ENCODE measurements at places on chromosomes 2 and 18.

- no peak for DNase-seq
Observed at GRCh38 chr2:220871909-220872308, 700.2 kb downstream of the EPHA4 start.

DNA sequence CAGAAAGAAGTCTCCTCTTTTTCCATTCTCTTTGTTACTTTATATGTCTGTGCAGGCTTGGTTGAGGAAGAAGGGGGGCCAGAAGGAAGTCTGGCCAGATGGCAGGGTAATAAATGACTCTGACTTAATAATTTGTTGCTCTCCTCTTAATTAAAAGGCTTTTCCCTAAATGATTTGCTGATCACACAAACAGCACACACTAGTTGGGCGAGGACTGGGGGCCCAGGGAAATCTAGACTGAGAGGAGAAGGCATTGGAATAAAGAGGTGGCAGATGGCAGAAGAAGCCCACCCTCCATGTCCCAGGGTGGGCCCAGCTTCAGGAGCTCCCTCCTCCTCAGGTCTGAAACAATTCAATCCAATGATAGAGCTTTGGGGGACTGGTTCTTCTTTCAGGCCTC lies 12.7 kb upstream of the SMARCAL1 start:
- DNase-seq = no peak

DNA sequence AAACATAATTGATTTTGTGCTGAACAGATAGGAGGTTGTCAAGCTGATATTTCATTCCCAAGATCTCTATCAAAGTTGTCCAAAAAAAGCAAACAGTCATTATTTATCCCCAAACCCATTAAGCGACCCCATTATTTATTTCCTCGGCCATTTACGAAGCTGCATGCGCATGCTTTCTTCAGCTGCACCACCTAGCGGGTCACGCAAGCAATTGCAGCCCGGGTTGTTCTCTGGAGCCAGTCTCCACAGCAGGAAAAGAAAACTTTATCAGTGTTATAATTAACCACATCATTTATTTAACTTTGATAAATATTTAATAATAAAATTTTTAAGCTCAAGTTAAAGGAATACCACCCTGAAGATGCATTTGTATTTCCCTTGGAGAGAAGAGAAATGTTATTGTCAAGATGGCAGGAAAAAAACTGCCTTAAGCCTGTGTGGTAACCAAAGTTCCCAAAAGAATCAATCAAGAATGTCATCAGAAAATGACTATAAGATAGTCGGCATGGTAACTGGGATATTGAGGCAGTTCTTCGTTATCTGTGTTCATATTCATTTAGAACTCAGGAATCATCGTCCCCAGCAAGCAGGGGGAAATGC lies 304.7 kb downstream of the FBXO15 start:
- no peak for DNase-seq

GRCh38 chr2:175168564-175168945 lies 552 bp upstream of the ATF2 start:
- no peak for DNase-seq

GRCh38 chr18:8326763-8327394 lies 282.4 kb upstream of the RAB12 start:
- no peak for DNase-seq

- no peak for DNase-seq
Observed at GRCh38 chr2:196887431-196887830, 39.1 kb downstream of the PGAP1 start.

DNA sequence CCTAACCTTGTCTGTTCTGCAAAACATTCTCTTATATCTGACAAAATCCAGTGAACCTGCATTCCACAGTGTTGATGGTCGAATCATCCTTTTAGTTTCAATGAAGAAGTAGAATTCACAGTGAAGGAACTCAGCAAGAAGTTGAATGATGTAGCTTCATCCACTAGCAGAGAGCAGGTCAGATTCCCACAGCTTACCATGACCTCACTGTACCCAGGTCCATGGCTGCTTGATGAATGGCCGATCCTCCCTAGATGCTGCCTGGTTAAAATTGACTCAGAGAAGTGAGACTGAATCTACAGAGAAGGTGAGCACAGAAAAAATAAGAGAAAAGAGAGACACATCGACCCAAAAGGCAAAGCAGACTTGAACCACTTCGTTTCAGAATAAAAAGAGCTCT lies 906.0 kb upstream of the CHAC2 start:
- no peak for DNase-seq

- no peak for DNase-seq
Observed at GRCh38 chr2:183519371-183520056, 395.3 kb downstream of the NUP35 start.

DNA sequence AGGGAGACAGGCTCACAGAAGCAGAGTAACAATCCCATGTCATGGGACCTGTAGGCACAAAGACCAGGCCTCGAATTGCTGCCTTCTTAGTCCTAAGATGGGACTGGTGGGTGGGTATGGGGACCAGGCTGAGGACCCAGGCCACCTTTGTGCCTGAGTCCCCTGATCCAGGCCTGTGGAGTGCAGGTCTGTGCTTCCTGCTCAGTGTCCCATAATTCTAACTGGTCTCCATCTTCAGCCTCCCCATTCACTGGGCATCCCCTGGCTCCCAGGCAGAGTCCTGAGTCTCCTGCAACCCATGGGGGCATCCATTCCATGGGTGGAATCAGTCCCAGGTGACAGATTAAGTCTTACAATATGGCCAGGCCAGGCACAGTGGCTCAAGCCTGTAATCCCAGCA lies 83.9 kb downstream of the SMAD7 start:
- no peak for DNase-seq

- no peak for DNase-seq
Observed at GRCh38 chr2:169047256-169048250, 16.4 kb upstream of the ABCB11 start.

DNA sequence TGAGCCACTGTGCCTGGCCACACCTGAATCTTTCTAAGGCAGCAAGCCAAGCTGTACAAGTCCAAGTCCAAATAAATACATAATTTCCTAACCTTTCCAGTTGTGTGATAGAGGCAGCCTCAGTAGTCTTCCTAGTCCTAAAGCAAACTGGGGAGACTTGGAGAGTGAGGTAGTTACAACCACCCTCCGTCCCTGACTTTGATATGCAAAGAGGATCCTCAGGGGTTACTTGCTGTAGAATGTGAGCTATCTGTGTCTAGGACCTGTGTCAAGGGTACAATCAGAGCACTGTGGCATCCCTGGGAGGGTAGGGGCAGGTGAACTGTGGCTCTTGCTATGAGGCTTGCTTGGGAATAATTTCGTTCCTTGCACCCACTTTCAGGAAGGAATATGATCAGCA lies 28.3 kb upstream of the KCNG3 start:
- no peak for DNase-seq

GRCh38 chr2:205637779-205638503 lies 44.4 kb upstream of the NRP2 start:
- DNase-seq = no peak

GRCh38 chr2:168430431-168430830 lies 25.6 kb upstream of the CERS6 start:
- no peak for DNase-seq

DNA sequence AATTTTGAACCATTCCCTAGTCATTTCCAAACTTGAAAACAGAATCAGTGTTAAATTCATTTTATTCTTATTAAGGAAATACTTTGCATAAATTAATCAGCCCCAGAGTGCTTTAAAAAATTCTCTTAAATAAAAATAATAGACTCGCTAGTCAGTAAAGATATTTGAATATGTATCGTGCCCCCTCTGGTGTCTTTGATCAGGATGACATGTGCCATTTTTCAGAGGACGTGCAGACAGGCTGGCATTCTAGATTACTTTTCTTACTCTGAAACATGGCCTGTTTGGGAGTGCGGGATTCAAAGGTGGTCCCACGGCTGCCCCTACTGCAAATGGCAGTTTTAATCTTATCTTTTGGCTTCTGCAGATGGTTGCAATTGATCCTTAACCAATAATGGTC lies 5.5 kb upstream of the MROH2A start:
- no peak for DNase-seq

GRCh38 chr2:49770919-49771318 lies 616.6 kb upstream of the FSHR start:
- no peak for DNase-seq

DNA sequence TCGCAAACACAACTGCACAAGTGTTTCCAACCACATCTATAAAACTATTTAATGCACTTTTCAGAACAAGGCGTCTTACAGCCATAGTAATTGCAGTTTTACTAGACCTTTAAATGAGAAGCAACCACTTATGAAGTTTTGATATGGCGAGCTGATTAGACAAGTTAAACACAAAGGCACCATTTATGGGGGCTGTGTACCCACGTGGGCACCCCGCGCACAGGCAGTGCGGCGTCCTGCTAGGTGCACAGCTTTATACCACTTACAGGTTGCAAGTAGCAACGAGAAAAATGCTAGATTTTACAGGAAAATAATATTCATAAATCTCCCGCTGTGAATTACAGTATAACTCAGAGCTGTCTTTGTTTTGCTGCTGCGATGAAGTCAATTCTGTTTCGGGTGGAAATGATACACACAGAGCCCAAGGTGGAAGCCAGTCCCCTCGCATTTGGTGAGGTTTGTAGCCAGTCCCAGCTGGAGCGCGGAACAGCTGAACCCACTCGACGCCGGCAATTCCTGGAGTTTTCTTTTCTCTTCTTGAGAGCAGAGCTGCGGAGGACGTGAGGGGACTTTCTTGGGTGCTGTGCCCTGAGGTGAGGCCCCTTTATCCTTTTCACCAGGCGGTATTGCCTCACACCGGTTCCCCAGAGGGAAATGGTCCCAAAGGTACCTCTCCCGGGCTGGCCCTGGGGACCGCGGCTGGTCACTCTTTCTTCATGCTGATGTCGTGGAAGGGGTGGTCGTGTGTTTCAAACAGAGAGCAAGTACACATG lies 76.7 kb downstream of the PTGR3 start:
- DNase-seq = no peak

GRCh38 chr18:61091379-61091778 lies 241.9 kb upstream of the CDH20 start:
- no peak for DNase-seq

- no peak for DNase-seq
Observed at GRCh38 chr2:31384771-31385276, 29.7 kb downstream of the XDH start.

DNA sequence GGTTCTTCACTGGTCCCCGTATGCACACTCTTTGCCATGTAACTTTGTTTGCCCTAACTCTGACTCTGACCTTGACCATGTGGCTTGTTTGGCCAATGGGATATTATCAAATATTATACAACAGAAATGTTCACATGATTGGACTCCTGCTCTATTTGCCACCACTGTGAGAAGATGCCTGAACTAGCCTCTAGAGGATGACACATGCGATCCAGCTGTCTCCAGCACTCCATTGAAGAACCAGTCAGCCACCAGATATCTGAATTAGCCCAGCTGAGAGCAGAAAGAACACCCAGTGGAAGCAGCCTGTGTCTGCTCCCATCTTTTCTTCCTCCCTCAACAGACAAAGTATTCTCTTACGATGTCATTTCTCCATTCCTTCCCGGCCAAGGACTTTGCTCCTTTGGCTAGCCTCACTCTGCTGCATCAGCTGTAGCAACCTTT lies 412.1 kb downstream of the IRS1 start:
- no peak for DNase-seq

DNA sequence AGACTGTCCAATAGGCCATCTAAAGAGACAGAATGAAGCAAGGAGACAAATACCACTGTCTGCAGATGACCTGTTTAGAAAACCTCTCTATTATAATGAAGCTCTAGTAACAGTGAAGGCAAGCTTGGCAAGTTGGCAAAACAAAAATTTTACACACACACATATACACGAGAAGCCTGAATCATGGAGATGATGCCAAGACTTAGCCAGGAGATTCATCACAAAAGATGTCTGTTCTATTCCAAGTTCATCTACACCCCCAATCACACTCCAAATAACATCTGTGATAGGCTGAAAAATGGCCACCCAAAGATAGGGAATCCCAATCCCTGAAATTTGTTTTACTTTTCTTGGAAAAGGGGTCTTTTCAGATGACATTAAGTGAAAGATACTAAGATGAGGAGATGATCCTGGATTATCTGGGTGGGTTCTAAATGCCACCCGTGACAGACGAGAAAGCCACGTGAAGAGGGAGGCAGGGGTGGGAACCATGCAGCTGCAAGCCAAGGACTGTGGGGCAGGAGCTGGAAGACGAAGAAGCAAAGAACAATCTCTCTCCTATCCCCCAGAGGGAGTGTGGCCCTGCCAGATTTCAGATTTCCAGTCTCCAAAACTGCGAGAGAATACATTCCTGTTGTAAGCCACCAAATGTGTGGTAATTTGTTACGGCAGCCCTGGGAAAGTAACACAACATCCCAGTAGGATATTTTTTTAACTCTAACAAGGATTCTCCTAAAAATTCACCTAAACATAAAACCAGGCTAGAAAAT lies 20.0 kb downstream of the HDLBP start:
- no peak for DNase-seq

GRCh38 chr2:220478305-220479058 lies 851.1 kb downstream of the SLC4A3 start:
- DNase-seq = no peak

DNA sequence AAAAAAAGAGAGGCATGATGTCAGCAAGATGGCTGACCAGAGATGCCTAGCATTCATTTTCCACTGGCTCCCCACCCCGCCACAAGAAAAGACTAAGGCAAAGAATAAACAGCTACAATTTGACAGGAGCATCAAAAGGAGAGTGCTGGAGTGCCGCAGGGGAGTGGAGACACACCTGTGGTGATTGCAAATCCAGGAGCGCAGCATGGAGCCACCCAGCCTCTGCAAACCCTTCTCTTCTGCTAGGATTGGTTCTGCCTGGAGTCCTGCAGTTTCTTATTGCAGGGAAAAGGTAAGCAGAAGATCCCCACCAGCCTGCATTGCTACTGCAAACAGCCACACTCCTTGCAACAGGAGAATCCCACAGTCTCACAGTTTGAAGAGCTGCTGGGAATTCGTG lies 26.1 kb downstream of the BOLL start:
- DNase-seq = no peak

DNA sequence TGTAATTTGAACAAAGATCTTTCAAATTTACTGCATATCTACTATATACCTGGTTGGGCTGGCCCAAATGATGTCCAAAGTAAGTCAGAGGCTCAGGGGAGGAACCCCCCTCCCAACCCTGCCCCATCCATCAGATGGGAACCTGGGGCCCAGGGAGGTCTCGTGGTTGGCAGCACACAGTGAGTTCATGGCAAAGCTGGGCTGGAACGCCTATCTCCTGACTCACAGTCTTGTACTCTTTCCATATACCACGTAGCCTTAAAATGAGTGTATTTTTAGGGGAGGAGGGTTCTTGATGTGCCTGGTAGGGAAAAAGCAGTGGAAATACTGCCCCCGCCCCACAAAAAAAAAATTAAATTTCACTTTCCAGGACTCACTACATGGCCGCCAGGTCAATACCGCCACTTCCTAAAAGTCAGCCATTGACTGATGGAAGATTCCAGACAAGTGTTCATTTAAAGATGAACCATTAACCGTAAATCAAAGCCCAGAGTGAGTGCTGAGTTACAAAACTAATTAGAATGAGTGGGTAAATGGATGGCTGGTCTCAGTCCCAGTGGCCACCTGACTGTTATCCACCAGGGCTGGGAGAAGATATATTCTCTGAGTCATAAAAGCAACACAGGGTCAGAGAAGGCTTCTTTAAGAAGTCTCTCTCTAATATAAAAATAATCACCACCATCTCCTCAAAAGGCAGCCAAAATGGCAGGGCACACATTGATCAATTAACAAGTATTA lies 80.5 kb downstream of the ZBTB7C start:
- DNase-seq = no peak

All from stimulated activated CD8-positive, alpha-beta memory T cell treated with anti-CD3 and anti-CD28 coated beads, Interleukin-15, amount 100 ng/mL, for 4 hours (primary cell).